Transverse colon (tissue), 4 donors: ENCODE measurements at places on chromosomes 13 and 19.

DNA sequence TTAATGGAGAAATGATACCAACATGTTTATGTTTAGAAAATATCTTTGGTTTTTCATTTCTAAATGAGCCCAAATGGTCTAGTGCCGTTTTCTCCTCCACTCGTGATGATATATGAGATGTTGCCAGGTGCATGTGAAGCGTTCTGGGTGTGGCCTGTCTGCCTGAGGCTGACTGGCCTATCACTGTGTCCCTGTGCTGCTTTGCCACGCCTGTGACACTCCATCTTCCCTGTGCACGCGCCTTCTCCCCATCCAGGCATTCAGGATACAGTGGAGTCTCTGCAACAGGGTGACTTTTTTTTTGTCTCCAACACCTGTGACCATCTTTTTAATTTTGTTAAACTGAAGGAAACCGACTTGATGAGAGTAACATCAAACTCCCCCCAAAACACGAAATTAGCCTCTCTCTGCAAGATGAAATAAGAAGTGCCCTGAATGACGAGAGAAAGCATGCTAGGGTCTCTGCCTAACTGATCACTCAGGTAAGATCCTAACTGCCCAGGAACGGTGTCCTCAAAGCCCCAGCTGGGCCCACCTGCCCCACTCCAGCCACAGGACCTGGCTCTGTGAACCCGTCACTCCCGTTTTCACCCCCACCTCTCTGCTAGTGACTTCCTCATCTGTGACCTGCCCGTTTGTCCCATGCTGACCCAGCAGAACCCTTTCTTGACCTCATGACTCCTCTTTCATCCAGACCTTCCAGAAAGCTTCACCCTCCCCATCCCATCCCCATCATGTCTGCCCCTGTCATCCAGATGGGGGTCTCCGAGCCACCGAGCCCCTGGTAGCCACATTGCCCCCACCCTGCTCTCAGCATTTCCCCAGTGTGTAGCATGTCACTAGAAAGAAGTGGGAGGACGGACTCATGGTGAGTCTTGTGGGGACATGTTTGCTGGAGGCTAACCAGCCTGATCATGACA, 33.2 kb upstream of the TFDP1 start:
- DNase-seq: peak; percentile 3

DNA sequence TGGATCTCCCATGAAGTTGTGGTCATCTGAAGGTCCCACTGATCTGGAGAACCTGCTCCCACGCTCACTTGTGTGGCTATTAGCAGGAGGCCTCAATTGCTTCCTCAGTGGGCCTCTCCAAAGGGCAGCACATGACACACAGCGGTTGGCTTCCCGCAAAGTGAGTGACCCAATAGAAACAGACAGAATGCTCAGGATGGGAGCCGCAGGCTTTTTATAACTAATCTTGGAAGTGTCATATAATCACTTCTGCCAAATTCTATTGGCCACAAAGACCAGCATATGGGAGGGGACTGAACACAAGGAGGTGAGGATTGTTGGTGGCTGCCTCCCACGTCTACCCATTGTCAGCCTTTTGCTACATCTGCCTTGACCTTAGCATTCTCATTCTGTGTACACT, 22.1 kb upstream of the EHD2 start:
- no peak for DNase-seq

DNA sequence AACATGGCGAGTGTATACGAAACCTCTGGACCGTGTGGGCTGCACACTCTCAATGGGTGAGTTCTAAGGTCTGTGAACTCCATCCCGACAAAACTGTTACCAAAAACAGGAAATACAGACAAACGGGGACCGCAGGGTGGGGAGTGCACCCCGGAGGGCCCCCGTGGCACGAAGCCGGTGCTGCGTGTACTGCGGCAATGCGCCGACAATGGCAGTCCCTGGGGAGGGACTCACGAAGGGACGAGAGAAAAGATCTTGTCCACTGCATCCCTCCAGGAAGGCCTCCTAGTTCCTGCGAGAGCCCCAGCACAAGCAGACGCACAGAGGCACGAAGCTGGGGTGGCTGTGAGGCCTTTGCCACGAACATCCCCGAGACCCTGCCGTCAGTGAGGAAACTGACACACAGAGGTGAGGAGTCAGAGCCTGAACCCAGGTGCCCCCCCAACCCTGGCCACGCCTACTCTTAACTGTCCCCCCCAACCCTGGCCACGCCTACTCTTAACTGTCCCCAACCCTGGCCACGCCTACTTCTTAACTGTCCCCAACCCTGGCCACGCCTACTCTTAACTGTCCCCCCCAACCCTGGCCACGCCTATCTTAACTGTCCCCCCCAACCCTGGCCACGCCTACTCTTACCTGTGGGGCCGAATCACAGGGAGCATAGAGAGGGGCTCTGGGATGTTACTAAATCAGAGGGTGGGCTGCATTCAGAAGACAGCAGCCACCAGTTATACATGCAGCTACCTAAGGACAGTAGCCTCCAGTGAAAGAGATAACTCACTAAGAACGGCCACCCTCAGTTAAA, 4.2 kb downstream of the MED16 start:
- no peak for DNase-seq

- DNase-seq: peak; percentile 78
These were observed 811 bp downstream of the ARMC6 start for GRCh38 chr19:19034204-19034624.

DNA sequence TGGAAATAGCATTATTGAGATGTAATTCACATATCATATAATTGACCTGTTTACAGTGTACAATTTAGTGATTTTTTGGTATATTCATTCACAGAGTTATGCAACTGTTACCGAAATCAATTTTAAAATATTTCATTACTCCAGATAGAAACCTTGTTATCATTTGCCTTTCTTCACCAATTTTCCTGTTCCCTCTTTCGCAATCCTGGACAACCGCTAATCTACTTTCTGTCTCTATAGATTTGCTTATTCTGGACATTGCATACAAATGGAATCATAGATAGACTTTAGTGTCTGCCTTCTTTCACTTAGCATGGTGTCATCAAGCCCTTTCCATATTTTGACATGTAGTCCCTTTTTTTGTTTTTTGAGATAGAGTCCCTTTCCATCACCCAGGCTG, 19.2 kb downstream of the MAB21L1 start:
- no peak for DNase-seq

DNA sequence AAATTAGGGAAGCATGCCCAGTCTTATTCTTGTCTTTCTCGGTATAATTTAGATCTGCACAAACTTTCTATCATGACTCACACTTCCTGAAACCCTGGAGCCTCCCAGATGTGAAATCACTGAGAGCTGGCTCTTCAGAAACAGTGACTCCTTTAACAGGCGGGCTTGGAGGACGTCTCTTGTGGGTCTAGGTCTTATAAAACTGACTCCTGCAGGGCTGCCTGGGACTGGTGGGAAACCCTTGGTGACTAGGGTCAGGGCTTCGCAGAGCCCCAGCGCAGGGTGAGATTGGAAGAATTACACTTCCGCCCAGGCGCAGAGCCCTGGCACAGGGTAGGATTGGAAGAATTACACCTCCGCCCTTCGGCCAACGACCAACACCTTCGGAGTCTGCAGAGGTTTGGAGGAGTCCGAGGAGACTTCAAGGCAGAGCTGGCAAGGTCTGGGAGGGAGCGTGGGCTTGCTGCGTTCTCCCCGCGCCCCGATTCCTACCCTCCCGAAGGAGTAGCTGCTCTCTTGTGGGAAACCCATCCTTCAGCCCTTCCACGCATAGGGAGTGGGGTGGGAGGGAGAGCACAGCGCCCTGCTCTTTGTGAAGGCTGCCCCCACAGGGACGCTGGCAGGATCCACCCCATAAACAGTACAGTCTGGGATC, 43.4 kb upstream of the MAP3K10 start:
- peak; percentile 11 for DNase-seq

DNA sequence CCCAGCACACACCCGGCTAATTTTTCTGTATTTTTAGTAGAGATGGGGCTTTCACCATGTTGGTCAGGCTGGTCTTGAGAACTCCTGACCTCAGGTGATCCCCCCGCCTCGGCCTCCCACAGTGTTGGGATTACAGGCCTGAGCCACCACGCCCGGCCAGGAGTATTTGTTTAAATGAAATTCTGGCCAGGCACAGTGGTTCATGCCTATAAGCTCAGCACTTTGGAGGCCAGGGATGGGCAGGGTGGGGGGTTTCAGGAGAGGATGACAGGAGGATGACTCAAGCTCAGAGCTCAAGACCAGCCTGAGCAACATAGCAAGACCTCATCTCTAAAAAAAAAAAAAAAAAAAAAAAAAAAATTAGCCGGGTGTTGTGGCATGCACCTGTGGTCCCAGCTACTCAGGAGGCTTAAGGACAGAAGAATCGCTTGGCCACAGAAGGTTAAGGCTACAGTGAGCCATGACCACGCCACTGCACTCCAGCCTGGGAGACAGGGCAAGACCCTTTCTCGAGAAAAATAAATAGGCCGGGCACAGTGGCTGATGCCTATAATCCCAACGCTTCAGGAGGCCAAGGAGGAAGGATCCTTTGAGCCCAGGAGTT, 8.2 kb upstream of the DHDH start:
- DNase-seq: no peak

GRCh38 chr19:20478936-20479335, 86.6 kb downstream of the ZNF737 start:
- DNase-seq: no peak

DNA sequence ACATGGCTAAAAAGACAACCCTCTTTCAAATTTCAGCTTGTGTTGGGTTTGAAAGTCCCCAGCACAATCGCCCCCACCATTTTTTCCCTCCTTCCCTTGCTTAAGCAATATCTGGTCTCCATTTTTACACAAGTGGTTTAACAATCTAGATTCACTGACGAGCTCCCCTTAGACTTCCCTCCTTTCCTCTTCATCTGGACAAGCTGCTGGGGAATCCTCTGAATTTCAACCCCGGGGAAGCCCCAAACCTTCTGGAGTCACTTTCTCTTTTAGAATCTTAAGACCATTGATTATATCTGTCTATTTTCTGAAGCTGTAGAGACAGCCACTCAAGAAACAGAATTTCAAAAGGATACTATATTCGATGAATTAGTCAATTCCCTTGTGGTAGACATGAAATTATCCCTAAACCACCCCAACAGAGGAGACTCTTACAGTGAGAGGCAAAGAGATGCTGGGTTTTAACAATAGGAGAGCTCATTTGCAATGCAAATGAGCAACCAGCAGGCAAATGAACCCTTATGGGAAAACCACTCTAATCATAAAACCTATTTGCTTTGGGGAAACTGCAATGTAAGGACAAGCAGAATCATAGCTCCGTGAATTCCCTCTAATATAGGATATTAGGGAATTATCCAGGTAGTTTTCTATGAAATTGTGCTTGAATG, 78.9 kb downstream of the TEX26 start:
- DNase-seq: no peak

GRCh38 chr13:23928985-23929384, 31.7 kb upstream of the C1QTNF9B start:
- no peak for DNase-seq

DNA sequence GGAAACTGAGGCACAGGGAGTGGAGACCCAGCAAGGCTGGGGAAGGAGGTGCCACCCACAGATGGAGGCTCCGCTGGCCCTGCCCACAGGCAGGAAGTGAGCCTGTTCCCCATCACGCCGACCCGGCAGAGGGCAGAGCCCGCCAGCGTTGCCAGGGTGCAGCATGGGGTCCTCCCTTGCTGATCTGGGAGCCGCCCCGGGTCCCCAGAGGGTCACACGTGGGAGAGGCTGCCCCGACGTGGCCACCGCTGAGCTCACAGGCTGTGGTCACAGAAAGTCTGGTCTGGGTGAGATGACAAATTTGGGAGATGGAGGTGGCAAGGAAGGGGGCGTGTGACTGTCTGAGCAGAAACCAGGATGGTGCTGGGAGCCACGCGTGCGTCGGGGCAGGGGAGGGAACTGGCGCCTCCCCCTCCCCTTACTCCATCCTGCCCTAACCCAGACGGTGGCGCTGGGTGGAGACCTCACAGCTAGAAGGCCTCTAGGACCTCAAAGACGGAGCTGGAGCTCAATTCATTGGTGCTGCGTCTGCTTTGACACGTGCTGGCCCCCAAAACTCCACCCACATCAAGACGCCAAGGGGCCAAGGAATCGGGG, 7.7 kb downstream of the MEX3D start:
- DNase-seq: no peak

GRCh38 chr19:4181053-4181508, 1.3 kb downstream of the SIRT6 start:
- DNase-seq: peak; percentile 56

DNA sequence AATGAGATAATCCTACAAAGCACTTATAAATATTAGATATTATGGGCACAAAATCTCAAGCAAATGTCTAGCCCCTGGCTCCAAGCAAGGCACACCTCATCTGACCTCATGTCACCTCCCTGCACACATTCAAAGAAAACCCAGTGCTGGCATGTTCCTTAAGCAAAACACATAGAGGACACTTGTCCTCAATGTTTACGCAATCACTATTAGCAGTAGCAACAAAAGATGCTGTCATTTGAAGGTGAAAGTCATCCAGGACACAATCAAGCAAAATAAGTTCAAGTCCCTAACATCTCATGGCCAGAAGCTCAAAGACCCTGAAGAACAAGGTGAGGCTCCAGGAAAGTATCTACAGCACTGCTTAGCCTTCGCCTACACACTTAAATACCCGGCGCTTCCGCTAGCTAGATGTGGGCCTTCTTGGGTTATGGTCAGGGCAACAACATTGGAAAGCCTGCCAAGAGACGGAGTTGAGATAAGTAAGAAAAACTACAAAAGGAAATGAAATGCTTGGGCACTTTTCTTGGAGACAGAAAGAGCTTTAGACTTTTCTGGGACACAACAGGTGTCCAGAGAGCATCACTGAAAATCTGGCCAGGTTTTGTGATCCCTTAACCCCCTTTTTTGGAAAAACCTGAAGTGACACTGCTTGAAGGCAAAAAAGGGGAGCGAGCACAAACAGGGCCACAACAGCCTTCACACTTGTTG, 85.7 kb downstream of the FOXO1 start:
- DNase-seq: no peak

DNA sequence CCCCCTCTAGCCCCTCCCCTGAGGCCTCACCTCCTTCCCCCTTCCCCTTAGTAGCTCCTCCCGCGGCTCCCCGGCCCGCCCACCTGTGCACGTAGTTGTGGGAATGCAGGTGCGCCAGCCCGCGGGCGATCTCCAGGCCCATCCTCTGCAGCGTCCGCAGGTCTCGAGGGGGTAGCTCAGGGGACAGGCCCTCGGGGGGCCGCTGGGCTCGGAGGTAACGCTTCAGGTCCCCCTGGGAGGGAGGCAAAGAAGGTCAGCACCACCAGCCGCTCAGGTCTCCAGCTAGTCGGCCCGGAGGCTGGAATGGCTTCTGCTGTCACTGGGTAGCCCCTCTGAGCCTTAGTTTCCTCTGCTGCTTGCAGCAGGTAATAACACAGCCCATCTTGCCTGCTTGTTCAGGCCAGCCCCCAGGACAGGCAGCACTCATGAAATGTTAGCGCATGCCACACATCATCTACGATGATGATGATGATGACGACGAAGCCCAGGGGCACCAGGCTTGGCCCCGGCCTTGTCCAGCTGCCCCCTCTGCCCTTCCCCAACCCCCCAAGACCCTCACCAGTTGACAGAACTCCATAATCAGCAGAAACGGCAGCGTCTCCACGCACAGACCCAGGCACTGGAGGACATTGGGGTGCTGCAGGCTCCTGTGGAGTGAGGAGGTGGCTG, 9.2 kb downstream of the LMTK3 start:
- DNase-seq: no peak
